ENCODE measurements at places on chromosomes 5 and 9. TPM values are rescaled to one million over a fixed set of nuclear protein-coding genes. Genes with fewer than 3 reads are reported as not detected.

GRCh38 chr5:72458407-72458806, 48.8 kb downstream of the ZNF366 start:
- DNase-seq: no peak

- no peak for DNase-seq
Observed at GRCh38 chr5:140347360-140347759, 957 bp upstream of the HBEGF start.

- DNase-seq: peak; percentile 56
Observed at GRCh38 chr9:37002413-37003217, 31.5 kb downstream of the PAX5 start.

DNA sequence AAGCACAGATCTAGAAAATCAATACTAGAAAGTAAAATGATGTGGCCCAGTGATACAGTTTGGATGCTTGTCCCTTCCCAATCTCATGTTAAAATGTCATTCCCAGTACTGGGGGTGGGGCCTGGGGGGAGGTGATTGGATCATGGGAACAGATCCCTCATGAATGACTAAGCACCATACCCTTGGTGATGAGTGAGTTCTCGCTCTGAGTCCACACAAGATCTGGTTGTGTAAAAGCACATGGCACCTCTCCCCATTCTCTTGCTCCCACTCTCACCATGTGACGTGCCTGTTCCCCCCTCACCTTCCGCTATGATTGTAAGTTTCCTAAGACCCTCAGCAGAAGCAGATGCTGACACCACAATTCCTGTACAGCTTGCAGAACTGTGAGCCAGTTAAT, 234.2 kb upstream of the CDH6 start:
- peak; percentile 11 for DNase-seq

DNA sequence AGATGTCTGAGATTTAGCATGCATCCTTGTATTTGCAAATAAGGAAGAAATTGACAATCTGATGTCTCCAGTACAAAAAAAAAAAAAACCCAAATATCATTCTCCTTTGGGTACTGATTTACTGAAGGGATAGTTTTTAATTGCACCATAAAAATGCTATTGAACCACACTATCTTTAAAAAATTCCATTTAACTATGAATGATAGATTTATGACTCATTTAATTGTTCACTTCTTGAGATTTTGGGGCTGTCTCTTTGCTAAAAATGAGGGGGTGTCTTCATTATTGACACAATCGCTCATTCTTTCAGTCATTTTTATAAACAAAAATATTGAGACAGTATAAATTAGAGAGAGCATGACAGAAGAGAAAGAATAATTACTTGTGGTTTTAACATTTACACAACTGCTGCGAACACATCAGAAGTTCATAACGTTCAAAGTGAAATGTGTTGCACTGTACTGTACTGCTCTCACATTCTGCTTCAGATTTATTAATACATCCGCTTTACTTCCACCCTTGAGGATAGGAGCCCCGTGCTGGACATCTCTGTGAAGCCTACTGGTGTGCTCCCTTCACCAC, 142.3 kb downstream of the MEF2C start:
- DNase-seq: no peak

DNA sequence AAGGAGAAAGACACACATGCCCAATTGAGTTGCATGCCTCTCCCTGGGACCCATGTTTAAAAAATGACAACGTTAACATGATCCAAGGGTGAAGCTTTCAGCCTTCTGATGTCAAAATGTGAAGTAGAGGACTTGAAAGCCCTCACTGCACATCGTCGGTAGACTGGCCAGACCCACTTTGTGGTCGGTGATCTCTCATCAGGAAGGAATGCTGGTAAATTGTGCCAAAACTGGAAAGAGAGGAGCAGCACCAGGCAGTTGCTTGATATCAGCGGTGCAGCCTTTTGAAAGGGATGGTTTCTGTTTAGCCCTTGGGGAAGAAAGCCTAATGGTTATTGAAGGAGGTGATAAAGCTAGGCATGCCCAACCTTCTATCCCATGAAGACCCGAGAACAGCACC, 125.3 kb upstream of the MARCHF11 start:
- DNase-seq: no peak

DNA sequence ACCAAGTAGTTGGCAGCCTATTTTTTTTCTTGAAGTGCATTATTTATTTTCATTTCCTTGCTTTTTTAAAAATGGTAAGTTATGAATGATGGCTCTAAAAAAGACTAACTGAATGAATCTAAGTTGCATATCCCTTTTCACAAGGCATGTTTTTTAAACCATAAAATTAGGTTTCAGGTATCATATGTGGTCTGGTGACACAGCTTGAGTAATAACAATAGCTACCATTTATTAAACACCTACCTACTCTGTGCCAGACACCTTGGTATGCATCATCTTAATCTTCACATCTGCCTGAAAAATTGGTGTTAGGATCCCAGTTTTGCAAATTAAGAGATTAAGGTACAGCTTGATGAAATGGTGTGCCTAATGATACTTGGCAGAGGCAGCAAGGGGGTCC, 4.3 kb upstream of the GABBR2 start:
- no peak for DNase-seq

- peak; percentile 95 for DNase-seq
Observed at GRCh38 chr5:159878988-159879471, 37.3 kb upstream of the ADRA1B start.

RAI14 gene
- 54.6 TPM for total RNA-seq

IQGAP2 gene
- total RNA-seq: 37.7 TPM
